NAMALWA (cell line): ENCODE measurements at places on chromosomes 1 and 21.

DNA sequence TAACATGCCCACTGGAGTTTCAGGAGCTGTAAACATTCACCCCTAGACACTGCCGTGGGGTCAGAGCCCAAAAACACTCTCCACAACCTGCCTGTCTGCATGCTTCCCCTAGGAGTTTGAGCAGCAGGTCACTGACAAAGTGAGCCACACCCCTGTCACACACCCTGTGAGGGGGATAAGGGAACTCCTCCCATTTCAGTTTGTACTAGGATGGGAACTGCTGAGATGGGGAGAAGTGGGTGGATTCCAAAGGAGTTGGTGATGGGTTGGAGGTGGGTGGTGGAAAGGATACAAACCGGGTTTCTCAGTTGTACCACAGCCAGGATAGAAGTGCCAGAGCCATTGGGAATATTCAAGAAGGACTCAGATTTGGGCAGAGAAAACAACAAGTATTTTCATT, 140.2 kb downstream of the MIS18A start:
- no peak for DNase-seq

DNA sequence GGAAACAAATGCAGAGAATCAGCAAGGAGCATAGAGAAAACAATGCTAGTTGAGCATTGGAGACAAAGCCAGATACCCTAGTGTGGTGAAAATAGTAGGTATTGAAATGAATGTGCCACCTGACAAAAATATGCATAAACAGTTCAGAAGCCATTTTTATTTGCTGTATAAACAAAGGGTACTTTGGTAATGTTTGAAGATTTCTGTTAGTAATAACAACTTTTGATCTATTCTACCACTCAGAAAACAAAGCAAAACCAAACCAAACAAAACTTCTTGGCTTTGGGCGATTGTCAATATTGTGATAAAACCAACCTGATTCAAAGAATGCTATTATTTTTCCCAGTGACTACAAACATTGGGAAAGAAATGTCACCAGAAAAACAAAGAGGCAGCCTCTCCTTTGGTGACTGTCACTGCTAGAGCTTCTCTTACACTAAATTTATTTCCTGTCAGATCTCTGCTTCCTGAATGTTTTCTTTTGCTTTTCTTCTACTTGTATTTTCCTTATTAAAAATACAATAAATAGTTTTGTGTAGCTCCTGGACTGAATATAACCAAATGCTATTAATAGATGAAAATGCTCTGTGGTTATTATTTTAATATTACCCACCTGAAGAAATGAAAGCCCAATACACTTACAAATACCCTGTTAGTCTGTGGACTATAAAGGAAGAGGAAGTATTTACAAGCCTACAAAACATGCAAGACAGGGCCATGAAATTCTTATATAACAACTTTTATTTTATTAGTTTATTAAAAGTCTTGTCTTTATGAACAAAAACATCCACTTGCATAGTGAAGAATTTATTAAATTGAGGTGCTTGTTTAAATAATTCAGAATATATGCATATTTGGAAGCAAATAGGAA, 5.7 kb downstream of the ATP6V1G3 start:
- no peak for DNase-seq

GRCh38 chr1:64196074-64196870, 7.2 kb upstream of the UBE2U start:
- no peak for DNase-seq

DNA sequence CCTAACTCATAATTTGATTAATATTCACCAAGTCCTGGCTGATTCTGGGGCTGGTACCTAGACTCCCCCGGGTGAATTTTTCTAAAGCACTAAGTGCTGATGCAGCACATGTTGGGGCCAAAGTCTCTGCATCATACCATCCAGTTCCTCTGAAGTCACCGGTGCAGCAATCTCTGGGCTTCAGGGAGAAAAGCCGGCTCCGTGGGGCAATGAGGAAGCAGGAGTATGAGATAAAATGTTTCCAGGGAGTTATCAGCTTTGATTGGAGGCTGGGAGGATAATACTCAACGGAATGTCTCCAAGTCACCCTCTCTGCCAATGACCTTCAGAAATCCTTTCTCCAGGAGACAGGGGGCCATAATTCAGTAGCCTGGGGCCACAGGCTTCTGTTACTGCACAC, 1.2 kb downstream of the FCAMR start:
- DNase-seq = no peak

GRCh38 chr1:211831558-211832323, 1.2 kb upstream of the LPGAT1 start:
- peak; percentile 16 for DNase-seq

DNA sequence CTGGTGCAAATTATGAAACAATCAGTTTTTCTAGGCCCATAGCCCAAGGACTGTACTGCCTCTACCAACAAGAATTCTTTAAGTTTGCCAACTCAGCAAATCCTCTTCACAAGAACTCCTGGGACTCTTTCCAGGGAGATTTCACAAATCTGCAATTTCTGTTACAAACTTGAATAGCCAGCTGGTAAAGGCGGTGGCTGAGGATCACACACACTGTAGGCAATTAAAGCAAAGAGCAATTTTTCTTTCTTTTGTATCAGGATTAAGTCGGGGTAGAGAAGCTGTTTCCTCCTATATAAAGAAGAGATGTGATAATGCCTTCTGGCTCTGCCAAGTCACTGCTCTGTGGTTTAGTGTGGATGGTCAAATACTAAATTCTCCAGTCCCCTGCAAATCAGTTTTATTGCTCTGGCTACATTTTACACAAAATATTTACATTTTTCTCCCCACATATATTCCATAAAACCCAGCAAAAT, 1.7 kb downstream of the ALDH9A1 start:
- DNase-seq = peak; percentile 20

- no peak for DNase-seq
Observed at GRCh38 chr1:9726406-9726805, 74.9 kb downstream of the PIK3CD start.

- no peak for DNase-seq
Observed at GRCh38 chr1:17588048-17588871, 48.8 kb downstream of the ARHGEF10L start.

DNA sequence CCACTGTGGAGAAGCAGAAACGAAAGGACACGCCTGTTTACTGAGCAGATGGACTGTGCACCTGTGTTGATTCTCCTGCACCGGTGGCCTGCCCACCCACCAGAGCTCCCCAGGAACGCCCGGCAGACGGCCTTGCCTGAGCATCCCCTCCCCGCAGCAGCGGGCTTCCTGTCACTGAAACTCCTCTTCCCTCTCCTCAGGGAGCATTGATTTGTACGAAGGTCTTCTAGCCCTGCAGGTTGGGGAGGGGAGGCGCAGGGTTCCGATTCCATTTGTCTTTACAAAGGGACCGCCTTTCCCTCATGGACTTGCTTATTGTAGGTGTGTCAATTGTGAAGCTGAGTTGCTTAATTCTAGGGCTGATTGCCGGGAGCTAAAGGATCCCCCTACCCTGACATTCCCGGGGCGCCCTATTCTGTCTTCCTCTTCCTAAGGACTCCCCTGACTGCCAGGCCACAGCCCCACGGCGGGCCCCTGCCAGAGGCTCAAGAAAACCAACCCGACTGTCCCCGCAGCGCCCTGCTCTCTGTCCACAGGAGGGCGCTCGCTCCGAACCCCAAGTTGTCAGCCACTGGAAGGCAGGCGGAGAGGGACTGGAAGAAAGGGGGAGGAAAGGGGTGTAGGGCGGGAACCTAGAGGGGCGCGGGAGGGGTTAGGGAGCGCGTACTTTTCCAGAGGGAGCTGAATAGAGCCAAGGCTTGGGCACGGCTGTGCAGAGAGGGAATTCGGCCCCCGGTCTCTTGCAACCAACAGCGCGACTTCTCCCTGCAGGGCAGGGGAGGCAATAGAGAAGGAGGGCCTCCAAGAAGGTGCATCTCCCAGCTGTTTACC, 2.8 kb downstream of the S100A6 start:
- DNase-seq = peak; percentile 83

DNA sequence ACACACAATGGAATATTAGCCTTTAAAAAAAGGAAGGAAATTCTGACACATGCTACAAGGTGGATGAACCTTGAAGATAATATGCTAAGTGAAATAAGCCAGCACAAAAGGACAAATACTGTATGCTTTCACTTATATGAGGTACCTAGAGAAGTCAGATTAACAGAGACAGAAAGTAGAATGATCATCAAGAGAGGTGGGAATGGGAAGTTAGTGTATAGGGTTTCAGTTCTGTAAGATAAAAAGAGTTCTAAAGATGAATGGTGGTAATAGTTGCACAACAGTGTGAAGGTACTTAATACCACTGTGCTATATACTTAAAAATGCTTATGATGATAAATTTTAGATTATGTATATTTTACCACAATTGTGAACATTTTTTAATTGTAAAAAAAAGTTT, 7.2 kb downstream of the RPAP2 start:
- DNase-seq = no peak

- DNase-seq = peak; percentile 31
Observed at GRCh38 chr1:176878750-176879536, 285.6 kb downstream of the ASTN1 start.

DNA sequence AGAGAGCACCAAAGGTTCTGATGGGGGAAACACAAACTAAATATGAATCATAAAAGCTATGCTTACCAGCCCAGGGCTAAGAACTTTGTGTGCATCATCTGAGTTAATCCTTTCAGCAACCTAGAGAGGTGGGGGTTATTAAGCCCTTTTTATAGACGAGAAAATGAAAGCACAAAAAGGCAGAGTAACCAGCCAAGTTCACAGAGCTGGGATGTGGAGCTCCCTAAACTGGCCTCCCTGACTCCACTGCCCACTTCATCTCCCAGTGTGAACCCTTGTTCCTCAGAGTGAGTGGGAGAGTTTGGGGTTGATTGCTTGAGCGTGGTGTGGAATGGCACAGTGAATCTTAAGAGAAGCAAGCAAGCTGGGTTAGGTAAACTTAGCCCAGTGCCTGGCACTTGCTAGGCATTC, 10.8 kb upstream of the BCAR3 start:
- no peak for DNase-seq

DNA sequence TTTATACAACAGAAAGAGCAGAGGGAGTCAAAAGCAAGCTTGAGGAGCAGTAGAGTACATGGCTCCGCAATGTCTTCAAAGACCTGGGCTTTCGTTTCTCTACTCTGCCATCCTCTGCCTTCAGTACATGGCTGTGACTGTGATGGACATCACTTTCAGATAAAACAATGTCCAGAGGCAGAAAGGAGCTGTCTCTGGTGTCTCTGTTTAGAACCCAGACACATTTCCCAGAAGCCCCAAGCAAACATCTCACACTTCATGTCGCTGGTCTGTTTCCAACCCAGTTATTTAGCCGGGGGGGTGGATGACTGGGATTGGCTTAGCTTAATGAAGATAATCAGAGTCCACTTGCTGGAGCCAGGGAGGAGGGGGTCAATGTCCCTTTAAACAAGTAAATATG, 25.6 kb downstream of the SGIP1 start:
- no peak for DNase-seq

- no peak for DNase-seq
Observed at GRCh38 chr1:64597113-64597512, 127.2 kb downstream of the CACHD1 start.

- peak; percentile 19 for DNase-seq
Observed at GRCh38 chr1:42963378-42964043, 4.8 kb upstream of the SLC2A1 start.

DNA sequence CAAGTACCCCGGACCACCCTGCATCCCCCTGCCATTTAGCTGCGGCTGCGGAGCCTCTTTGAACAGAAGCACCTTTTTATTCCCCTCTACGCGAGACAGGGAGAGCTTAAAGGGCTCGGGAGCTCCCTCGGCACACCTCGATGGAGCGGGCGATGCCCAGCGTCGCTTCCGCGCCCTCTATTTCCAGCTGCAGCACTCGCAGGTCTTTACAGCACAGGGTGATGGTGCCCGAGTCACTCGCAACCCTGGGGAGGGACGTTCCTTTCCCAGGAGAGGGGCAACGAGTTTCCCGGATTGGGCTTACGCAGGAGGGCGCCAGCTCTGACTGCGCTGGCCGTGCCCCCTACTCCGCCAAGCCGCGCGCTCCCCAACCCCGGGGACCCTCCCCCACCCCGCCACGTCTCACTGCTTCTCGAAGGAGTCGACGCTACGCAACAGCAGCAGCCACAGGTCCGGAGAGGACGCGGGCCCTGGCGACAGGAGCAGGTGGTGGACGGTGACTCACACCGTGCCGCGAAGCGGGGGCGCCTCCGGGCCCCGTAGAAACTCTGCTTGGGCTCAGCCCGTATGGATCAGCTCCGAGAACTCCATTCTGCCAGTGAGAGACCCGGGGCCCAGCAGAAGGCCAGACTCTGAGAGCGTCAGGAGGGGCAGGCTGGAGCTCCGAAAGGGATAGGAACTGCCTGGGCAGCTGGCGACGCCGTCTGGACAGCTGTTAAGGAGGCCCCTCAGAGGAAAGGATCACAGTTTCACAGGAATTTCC, 5.8 kb upstream of the FAM167B start:
- no peak for DNase-seq

DNA sequence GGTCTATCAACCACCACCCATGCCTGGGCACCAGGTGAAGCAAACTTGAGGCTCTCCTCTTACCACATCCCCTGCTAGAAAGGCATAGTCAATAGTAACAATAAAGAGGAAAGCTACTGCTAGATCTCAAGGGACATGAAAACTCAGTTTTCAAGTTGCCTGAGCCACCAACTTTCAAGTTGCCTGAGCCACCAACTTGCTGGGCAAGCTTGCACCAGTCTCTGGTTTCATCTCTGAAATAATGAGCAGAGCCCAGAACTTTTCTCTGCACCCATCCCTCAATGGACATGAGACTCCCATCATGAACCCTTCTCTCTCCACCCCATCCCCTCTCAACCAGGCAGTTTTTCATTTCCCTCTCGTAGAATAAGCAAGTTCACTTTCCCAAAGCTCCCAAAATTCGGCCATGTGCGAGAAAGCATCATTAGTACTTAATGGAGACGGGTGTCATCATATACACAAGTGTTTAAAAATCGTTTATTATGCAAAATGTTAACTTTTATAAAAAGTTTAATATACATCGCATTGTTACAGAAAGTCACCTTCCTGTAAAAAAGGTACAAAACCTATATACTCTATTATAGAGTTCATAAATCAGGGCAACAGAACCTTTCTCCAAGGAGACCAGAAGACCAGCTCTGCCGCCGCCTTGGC, 1.7 kb downstream of the ID3 start:
- peak; percentile 78 for DNase-seq

DNA sequence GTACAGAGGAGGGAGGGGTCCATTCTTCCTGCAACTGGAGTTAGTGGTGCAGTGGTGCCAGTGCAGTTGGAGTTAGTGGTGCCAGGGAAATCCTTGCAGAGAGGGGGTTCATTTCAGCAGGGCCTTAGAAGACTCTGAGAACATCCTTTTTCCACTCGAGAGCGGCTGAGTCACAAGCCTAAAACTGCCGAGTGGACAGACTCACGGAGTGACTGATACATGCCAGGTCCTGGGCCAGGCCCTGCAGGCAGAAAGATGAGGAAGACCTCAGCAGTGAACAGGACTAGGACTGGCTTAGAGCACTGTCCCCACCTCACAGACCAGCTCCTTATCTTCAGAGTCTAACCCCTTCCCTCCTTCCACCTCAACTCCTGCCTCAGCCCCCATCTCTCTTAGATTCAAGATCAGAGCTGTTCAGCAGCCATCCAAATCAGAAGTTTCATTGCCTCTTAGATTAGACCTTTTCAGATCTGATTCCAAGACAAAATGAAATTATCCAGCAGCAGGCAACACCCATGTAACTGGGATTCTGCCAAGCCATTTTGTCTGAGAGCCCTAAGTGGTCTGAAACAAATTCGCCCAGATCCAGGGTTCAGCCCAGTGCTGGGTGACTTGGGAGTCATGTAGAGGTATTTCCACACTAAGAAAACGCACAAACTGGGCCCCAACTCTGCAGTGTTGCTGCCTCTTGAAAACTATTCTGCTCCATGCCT, 12.7 kb upstream of the IKBKE start:
- DNase-seq = no peak
